ENCODE measurements at places on chromosomes 11 and 22. TPM values are rescaled to one million over a fixed set of nuclear protein-coding genes. Genes with fewer than 3 reads are reported as not detected.

DNA sequence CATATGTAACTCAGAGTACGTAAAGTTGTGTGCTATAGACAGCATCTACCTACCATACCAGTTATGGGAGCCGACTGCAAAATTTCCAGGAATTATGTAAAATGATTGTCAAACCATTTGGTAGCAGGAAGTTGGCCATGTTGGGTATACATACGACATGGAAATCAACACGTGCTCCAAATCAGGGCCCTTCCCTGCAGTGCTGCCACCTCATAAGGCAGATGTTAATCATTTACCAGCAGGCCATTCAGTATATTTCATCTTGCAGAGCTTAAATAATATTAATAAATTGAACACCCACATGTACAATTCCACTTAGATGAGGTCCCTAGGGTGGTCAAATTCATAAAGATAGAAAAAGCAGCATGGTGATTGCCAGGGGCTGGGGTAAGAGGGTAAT is 9.8 kb downstream of the MS4A18 start:
- DNase-seq = no peak

Gene CCDC157
- total RNA-seq = 1.6 TPM

Gene TRIM29
- total RNA-seq = 6.1 TPM

- no peak for DNase-seq
These were observed 23.5 kb downstream of the TENM4 start for GRCh38 chr11:79417069-79417920.

DNA sequence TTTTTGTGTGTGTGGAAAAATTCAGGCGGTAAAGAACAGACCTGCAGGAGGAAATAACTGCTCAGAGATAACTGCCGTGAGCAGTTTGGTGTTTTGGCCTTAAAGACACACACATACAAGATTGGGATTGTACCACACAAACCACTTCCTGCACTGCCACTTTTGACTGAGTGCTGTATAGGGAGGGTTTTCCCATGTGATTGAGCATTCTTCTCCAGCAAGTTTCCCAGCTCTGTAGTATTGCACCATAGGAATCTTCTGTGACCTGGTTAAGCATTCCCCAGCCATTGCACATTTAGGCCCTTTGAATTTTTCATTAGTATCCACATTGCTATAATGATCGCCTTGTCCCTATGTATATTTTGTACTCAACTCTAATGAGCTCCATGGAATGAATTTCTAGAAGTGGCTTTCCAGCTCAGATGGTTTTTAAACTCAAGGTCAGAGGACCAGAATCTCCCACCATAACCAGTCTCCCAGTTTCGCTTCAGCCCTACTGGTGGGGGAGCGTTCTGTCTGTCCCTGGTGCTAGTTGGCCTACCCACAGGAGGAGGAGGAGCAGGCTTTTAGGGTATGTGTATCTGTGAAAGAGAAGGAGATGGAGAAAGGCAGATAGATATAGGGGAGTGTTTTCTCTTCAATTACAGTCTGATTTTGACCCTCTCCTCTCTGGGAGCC is 9.3 kb downstream of the CD82 start:
- no peak for DNase-seq

DNA sequence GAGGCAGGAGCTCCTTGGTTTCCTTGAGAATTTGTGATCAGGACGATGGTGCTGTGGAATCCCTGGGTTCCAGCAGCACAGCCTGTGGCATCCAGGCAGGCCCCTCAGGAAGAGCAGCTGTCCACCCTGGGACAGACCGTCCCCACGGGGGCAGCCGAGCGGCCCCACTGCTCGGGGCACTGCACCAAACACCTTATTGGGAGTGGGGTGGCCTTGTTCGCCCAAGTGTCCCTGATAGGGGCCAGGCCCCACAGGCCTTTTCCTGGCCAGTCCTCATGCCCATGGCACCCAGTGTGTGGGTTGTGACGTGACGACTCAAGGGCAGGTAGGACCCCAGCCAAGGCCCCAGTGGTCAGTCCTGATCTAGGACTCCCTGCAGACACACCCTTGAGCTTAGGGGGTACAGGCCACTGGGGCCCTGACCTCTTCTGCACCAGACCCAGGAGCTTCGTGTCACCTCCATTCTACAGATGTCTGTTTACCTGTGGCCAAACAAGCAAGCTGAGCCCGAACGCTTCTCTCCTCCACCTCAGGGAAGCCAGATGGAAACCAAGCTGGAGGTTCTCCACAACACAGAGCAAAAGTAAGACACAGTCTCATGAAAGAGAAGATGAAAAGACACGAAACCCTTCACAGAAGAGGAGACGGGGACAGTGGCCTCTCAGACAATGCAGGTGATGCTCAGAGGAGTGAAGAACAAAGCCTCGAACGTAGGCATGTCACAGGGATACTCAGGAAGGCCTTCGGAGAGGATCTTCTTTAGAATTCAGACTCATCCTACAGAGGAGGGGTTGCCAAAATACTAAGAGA is 1.6 kb upstream of the BRD1 start:
- DNase-seq = no peak

- DNase-seq = no peak
These were observed 1.4 kb upstream of the PIWIL3 start for GRCh38 chr22:24775769-24776492.

DNA sequence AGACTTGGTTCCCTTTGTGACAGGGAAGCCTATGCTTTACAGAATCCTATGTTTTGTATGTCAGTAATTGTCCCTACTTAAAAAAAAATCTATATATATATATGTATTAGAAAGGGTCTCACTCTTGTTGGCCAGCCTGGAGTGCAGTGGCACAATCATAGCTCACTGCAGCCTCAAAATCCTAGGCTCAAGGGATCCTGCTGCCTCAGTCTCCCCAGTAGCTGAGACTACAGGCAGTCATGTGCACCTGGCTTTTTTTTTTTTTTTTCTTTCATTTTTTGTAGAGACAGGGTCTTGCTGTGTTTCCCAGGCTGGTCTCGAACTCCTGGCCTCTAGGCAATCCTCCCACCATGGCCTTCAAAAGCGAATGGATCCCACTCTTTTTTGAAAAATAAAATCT is 2.1 kb upstream of the NEAT1 start:
- no peak for DNase-seq

DNA sequence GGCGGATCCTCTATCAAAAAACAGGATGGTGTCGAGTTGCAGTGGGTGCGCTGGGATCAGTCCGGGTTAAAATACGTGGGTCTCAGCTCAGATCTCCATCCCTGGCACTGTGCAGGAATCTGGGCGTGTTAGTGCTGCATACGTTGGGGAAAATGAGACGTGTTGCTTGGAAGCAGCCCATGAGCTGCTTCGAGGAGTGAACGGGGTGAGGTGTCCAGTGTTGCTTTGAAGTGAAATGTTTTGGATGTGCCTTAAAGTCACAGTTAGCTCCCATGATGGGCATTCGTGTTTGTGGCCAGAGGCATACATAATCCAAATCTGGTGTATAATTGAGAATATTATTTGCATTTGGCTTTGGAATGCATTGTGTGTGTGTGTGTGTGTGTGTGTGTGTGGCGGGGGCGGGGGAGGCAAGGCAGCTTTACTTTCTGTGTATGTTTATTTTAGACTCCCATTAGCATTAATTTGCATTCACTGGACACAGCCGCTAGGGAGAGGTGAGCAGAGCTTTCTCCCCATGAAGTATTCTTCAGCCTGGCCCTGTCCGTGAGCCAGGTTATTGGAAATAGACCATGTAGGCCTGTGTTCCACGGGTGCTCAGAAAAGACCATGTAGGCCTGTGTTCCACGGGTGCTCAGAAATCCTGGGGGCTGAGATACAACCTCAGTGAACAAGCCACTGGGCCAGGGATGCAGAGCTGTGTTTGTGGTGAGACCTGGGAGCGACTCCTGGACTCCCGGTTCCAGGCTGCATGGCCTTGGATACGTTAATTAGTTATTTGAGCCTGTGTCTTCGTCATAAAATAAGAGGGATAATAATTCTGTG is 134.6 kb downstream of the ST3GAL4 start:
- no peak for DNase-seq

GRCh38 chr11:122754553-122755322 is 83.6 kb upstream of the CRTAM start:
- no peak for DNase-seq

Gene P2RY2
- total RNA-seq = 20.4 TPM

Gene SPI1
- 15.8 TPM for total RNA-seq

DNA sequence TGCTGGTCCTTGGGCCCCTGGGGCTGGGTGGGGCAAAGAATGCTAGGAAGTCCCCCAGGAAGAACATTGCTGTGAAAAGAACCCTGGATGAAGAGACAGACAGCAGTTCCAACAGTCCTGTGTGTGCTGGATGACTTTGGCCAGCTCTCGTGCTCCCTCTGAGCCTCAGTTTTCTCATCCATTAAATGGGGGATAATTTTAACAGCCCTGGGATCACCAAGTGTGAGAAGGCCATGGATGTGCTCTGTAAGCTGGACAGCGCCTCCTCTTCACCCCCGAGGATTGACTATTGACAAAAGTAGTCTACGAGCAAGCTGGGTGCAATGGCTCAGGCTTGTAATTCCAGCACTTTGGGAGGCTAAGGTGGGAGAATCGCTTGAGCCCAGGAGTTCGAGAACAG is 2.5 kb downstream of the LARGE2 start:
- DNase-seq = no peak

DNA sequence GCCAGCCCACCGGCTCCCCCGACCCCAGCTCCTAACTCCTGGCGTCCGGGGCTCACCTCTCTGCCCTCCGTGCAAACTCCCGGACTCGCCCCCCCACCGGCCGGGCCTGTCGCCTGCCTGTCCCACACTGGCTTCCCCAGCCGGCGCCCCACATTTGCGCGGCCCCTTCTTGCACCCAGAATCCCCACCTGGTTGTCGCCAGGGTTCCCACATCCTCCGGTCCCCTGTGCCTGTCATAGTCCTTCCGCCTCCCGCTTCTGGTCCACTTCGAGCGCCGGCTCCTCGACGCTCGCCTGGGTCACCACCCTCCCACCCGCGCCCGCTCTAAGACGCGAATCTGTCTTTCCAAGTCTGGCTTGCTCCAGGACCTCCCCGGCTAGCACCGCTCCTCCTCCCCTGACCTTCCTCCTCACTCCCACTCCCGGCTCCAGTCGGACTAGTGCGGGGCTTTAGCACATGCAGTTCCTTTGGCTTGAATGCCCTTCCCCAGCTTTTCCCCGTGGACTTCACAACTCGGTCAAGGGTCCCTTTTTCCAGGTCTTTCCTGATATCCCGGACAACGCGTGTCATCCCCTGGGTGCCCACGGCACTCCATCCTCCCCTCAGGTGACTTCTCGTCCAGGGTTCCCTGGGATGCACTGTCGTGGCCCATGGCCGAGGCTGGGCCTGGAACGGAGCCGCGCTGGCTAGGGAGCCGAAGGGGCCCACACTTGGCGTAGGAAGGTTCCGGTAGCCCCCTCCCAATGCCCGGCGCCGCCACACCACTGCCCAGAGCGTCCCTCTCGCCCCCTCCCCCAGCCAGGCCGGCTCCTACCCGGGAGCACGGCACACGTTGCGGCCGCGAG is 635 bp downstream of the SCARF2 start:
- DNase-seq = no peak

Gene VPREB3
- total RNA-seq = 1.1 TPM

- no peak for DNase-seq
These were observed 80.5 kb downstream of the TP53I11 start for GRCh38 chr11:44870181-44870580.

Gene LRRC74B
- not detected for total RNA-seq

Gene UBQLN3
- total RNA-seq = not detected

DNA sequence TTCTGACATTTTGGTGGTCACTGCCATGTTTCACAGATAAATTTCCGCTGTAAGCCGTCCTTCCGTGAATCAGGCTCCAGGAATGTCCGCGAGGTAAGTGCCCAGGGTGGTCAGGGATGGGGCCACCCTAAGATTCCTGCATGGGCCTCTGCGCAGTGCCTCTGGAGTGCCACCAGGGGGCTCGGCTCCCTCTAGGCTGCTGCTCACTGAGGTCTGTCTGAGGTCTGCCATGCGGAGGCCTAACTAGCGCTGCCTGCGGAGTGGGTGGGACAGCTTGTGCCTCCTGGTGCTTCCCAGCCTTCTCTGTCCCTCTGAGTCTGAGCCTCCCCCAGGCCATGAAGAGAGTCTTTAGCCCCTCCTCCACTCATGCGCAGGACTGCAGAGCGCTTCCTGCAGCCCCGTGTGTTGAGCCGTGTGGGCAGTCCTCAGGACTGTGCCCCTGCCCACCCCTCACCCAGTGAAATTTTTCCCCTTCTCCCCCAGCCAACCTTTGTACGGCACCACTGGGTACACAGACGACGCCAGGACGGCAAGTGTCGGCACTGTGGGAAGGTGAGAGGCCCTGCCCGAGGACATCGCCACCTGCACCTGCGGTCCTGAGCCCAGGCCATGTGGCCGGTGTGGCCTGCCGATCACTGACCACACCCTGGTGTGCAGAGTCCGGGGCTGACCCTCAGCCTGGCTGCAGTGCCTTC is 11.9 kb upstream of the MDK start:
- DNase-seq = no peak

Gene PHLDA2
- total RNA-seq = 36.7 TPM

GRCh38 chr11:84398017-84398626 is 1112.0 kb upstream of the CCDC90B start:
- no peak for DNase-seq

Gene PKNOX2
- total RNA-seq = 1.5 TPM

Gene OR10G4
- total RNA-seq = 0.56 TPM

DNA sequence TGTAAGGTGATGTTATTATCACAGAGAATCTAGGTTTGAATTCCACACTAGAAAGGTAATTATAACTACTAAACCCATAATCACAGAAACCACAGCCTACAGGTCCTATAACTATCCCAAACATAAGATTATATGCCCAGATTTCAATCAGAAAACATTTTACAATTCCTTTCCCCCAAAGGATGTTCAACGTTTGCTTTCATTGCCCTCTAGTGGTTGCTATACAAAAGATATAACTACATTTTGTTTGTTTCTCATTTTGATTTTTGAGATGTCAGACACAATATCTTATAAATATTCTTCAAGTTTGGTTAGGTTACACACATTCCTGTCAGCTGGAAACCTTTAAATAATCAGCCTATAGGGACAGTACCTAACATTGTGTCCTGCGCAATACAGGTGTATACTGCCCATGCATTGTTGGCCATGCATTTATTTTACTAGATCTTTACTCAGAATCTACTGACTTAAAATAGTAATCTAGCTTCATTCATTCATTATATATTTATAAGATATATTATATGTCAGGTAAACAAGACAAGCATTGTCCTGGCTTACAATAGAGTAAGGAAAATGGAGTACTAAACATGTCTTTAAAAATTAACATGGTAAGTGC is 530.5 kb upstream of the CCDC90B start:
- no peak for DNase-seq

DNA sequence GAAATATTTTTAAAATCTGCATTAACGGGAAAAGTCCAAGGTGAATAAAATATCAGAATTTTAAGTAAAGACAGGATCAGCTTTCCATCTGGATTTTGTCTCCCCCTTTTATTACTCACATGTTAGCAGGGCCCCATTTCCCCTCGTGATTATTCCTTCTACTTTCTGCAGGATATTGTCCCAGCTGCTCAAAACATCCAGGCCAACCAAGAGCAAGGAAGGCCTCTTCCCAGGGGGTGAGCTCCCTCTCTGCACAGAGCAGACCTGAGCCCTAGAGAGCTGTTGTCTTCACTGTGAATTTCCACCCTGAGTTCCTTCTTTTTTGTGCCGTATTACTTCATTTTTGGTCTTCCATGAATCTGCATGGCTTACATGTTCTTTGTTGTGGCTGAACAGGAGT is 3.7 kb upstream of the TMPRSS13 start:
- DNase-seq = no peak

- DNase-seq = peak; percentile 83
These were observed at the start of gene RCOR2 for GRCh38 chr11:63916837-63917691. RCOR2 (minus strand) TSS chr11:63917164; CDS start chr11:63916456, 708 bp downstream.
